Fibroblast of skin of left quadriceps (primary cell): ENCODE measurements at places on chromosomes 6 and 20.

DNA sequence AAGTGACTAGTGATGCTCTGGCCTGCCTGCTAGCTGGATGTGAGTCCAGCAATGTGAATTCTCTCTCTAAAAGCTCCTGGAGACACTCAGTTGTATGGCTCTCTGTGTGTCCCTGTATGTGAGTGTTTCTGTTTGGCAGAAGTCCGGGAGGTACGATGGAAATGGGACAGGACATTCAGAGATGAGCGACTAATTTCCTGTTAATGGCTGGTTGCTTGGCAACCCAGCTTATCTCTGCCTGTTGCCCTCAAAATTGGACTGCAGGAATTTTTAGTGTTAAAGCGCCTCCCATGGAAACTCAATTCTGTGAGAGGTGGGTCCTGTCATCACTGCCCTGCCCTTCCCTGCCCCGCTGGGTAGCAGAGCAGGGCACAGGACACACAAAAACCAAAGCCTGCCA is 136.8 kb upstream of the LRFN2 start:
- no peak for DNase-seq

- no peak for DNase-seq
Measured at GRCh38 chr6:147563472-147563871, 55.0 kb downstream of the SAMD5 start.

GRCh38 chr6:108575905-108576494 is 15.3 kb downstream of the FOXO3 start:
- DNase-seq = no peak

DNA sequence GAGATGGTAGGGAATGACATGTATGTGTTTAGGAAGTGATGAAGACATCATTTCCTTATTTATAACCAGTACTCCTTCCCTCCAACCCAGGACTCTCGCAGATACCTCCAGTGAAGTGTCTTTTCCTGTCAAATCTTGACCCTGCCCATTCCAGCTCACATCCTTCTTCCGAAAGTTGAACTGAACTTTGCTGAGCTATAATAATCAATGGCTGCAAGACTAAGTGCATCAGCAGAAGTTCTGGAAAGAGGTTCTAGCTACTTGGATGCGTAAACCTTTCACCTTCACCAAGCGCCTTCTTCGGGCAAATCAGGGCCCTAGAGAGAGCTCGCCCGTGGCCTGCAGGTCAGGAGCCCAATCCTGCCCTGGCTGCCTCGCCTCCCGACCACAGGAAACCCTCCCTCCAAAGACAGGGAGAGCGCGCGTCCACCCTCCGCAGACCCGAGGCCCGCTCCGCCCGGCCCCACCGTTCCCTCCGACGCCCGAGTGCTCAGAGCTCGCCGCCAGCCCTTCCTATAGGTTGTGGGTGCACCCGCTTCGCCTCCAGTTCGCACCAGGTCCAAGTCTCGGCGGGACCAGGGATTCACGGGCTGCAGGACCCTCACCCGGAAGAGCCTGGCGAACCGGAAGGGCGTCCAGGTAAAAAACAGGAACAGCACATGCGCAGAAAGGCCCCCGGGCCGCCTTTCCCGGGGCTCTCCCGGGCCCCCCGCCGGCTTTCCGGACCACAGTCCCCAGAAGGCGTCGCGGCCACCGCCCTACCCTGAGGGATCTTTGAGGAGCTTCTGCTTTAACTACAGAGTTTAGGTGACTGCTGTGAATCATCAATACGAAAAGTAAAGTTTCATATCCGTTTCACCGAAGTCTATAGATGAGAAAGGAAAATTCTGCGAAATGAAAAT is at the start of gene ZNF334:
ZNF334 (minus strand) TSS at position 617 of the 902 bp plus-strand sequence. CDS start 1,457 bp downstream, outside the sequence.
- peak; percentile 33 for DNase-seq

GRCh38 chr6:108690326-108691049 is 129.8 kb downstream of the FOXO3 start:
- no peak for DNase-seq

- no peak for DNase-seq
Measured at GRCh38 chr6:106426250-106426970, 65.9 kb downstream of the CRYBG1 start.

DNA sequence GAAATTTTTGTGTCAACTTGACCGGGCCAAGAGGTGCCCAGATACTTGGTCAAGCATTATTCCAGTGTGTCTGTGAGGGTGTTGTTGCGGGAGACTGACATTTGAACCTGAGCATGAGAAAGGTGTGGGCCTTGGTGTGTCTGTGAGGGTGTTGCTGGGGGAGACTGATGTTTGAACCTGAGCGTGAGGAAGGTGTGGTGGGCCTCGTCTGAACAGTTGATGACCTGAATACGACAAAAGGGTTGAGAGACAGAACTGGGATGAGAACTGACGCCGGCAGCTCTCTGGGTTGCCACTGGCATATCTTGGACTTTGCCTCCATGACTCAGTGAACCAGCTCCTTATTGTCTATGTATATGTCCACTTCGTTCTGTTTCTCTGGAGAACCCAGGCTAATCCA is 240.5 kb downstream of the ERMARD start:
- DNase-seq = no peak

DNA sequence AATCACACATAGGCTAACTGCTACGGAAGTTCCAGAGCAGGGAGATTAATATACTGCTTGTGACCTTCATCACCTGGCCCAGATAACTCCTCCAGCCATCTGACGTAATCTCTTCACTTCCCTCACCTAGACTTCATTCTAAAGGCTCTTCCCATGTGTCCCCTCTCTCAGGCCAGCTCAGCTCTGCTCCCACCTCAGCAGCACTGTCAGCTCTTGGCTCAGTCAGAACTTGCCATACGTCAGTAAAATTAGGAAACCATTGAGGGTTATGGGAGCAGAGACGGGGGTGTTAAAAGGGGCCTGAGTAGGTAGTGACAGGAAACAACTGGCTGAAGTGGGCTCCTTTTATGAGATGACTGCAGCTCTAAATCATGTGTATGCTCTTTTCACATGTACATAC is 101.5 kb downstream of the KIF6 start:
- no peak for DNase-seq

DNA sequence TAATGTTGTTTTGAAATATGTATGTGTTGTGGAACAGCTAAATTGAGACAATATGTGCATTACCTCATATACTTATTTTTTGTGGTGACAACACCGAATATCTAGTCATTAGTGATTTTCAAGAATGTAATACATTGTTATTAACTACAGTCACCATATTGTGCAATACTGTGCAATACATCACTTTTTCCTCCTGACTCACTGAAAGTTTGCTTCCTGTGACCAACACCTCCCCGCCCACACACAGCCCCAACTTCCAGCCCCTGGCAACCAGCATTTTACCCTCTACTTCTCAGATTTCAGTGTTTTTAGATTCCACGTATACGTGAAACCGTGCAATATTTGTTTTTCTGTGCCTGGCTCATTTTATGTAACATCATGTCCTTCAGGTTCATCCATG is 627.9 kb downstream of the PRKN start:
- DNase-seq = peak; percentile 87

- DNase-seq = peak; percentile 97
Measured at GRCh38 chr6:145756170-145756662, 20.9 kb upstream of the EPM2A start.

DNA sequence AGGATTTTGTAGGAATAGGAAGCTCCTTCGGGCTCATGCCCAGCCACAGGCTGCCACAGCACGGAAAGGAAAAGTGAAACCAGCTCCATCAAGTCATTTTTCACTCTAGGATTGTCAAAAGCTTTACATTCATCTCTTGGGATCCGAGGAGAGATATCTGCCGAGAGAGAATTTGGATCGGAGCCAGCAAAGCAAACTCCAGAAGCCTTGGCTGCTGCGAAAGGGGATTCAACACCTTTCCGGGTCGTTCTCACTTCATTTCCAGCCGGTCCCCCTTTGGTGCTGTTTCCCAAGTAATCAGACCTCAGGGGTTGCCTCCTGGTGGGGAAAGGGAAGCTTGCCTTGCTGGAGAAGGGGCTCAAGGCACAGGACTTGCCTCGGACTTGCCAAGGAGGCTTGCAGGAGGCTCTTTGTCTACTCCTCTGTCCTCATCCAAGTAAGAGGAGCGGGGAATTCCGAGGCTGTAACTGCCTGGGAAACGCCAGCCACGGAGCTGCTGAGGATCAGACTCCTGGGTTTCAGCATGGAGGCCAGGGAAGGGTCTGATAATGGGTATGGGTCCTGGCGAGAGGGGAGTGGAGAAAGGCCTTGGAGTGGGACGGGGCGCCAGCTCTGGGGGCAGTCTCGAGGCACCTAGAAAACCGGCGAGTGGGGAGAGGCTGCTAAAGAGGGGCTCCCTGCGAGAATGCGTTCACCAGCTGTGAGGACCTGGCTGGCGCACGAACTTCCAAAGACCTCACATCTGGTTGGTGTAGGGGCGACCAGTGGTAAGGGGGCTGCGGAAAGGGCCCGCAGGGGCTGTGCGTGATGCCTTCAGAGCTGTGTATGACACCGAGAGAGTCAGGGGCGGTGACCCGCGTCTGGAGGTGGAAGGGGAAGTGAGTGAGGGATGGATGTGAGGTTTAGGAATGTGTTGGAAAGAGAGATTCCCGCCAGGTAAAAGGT is 702 bp downstream of the ETV7 start:
- DNase-seq = peak; percentile 15

- DNase-seq = no peak
Measured at GRCh38 chr6:106693418-106693817, 64.0 kb downstream of the QRSL1 start.

DNA sequence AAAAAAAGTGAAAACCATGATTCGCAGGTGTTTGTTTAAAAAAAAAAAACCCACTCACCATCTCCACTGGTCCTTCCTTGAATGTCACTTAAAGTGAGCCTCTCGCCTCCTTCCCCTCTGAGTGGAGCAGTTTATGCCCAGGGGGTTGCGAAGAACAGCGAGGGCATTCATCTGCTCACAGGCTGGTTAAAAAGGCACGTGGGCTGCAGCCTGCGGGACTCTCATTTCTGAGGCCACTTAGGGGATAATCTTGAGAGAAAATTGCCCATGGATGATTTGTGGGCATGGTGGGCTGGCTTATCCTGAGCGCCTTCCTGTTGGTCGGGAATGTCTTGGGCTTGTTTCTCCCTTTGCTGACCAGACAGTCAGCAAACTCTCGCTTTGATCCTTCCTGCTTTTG is 18.9 kb downstream of the BCAS4 start:
- DNase-seq = no peak

GRCh38 chr6:21556968-21557721 is 36.4 kb upstream of the SOX4 start:
- DNase-seq = no peak

- peak; percentile 76 for DNase-seq
Measured at GRCh38 chr6:56416247-56416646, 168.9 kb upstream of the COL21A1 start.

GRCh38 chr6:2028457-2029038 is 216.9 kb downstream of the GMDS start:
- no peak for DNase-seq

DNA sequence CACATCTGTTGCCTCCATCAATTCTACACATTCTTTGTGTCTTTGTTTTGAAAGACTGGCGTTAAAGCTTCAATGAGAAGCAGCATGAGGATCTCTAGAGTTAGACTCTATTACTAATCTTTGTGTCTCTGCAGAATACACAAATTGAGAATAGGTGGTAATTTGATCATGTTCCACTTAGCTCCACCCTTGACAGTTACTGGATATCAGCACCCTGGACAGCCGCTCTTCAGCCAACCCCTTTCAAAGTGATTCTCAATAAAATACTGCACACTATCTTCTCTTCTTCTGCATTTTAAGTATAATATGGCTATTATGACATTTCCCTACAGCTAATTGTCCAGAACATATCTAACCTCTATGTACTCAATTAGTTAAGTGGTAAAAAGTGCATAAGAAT is 54.3 kb upstream of the CNR1 start:
- DNase-seq = no peak

GRCh38 chr6:6125495-6125894 is 118.8 kb upstream of the NRN1 start:
- no peak for DNase-seq

GRCh38 chr20:48149902-48150301 is 364.6 kb upstream of the SULF2 start:
- no peak for DNase-seq

DNA sequence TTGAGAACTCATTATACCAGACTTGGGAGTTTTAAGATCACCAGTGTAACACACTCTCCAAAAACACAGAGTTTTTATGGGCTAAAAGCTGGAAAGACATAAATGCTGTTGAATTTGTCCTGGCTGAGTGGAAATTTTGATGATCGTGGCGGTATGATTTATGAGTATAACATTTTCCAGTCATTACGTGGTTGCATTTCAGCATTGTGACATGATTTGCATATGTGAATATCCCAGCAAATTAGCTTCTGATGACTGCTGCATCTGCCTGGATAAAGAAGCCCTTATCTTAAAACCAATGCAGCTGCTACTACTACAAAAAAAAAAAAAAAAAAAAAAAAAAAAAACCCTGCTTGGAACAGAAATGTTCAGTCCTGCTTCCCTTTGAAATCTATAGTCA is 850.9 kb downstream of the TFAP2A start:
- DNase-seq = peak; percentile 77

- DNase-seq = no peak
Measured at GRCh38 chr20:58143531-58143930, 84.9 kb downstream of the ANKRD60 start.

DNA sequence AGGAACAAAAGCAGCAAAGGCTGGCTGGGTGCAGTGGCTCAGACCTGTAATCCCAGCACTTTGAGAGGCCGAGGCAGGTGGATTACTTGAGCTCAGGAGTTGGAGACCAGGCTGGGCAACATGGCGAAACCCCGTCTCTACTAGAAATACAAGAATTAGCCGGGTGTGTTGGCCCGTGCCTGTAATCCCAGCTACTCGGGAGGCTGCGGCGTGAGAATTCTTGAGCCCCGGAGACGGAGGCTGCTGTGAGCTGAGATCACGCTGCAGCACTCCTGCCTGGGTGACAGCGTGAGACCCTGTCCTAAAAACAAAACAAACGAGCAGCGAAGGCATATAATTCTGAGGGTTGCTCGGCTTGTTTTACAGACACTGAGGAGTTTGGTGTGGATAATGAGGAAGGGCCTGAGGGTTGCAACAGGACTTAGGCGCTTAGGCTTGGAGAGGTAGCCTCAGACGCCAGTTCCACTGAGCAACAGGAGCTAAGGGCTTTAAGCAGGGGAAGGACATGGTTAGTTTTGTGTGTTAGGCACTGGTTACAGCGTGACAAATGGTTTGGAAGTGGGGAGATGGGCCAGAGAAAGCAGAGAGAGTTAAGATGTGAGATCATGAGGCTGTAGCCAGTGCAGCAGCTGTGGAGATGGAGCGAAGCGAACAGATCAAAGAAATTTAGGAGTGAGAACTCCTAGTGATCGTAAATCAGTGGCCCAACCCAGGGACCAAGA is 1.2 kb downstream of the MYH7B start:
- no peak for DNase-seq

- DNase-seq = no peak
Measured at GRCh38 chr6:89597988-89598387, 40.6 kb downstream of the LYRM2 start.

- DNase-seq = no peak
Measured at GRCh38 chr20:10134176-10134575, 84.5 kb upstream of the SNAP25 start.

GRCh38 chr20:47687095-47687987 is 97.9 kb downstream of the SULF2 start:
- DNase-seq = no peak

GRCh38 chr6:71745525-71745924 is 140.8 kb upstream of the RIMS1 start:
- DNase-seq = no peak

- no peak for DNase-seq
Measured at GRCh38 chr6:136284909-136285308, 4.7 kb downstream of the BCLAF1 start.
